ENCODE measurements at places on chromosomes 5 and 9.

DNA sequence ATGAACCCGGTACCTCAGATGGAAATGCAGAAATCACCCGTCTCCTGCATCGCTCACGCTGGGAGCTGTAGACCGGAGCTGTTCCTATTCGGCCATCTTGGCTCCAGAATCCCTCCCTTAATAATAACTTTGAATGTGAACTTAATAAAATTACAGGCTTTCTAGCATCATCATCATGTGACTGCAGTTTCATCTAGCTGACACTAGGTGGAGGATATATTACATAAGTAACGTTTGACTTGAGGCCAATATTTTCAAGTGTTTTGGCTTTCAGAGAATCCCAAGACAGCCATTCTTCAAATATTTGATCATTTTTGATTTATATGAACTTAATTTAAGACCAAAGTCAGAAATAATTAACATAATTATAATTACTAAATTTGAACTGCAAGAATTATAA, 474.9 kb upstream of the CDH10 start:
- no peak for DNase-seq

GRCh38 chr5:154351141-154351540, 94.7 kb upstream of the SAP30L start:
- no peak for DNase-seq

GRCh38 chr9:76893395-76893932, 12.4 kb downstream of the PRUNE2 start:
- no peak for DNase-seq

GRCh38 chr5:74030371-74030770, 404.4 kb downstream of the ARHGEF28 start:
- no peak for DNase-seq
